Frontal cortex (tissue), 4 donors: ENCODE measurements at places on chromosomes 5 and 9. TPM values are rescaled to one million over a fixed set of nuclear protein-coding genes. Genes with fewer than 3 reads are reported as not detected.

The PCDHB16 gene
- total RNA-seq = 5.3 TPM

The FBP2 gene
- total RNA-seq = not detected

The SLC30A5 gene
- 66.0 TPM for total RNA-seq

The SPATA31A3 gene
- total RNA-seq = not detected

The IFNK gene
- not detected for total RNA-seq

The ZNF454 gene
- total RNA-seq = 9.0 TPM

The POMT1 gene
- total RNA-seq = 42.4 TPM

The GLDC gene
- 13.5 TPM for total RNA-seq

The PCDHA2 gene
- total RNA-seq = 10.6 TPM
